ENCODE measurements at places on chromosomes 2 and 18.
A peak's percentile ranks its signal among the peaks of the same experiment; 100 is the strongest.

- no peak for DNase-seq
Observed at GRCh38 chr2:136351684-136352083, 233.7 kb upstream of the CXCR4 start.

DNA sequence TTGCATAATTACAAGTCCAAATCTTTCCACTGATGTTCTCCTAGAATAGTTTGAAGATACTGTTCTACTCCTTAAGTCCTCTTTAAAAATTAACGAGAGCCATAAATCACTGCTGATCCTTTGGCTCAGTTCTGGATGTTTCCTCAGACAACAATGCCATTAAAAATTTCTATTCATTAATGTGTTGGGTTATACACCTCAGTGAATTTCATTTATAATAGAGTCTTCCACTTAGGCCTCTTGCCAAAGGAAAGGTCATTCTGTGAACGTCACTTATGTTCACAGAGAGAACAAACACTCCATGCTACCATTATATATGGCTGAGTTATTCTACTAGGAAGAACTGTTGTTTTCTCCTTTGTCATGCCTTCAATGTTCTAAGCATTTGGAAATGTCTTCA lies 1472.3 kb upstream of the CELF4 start:
- DNase-seq, result no peak

DNA sequence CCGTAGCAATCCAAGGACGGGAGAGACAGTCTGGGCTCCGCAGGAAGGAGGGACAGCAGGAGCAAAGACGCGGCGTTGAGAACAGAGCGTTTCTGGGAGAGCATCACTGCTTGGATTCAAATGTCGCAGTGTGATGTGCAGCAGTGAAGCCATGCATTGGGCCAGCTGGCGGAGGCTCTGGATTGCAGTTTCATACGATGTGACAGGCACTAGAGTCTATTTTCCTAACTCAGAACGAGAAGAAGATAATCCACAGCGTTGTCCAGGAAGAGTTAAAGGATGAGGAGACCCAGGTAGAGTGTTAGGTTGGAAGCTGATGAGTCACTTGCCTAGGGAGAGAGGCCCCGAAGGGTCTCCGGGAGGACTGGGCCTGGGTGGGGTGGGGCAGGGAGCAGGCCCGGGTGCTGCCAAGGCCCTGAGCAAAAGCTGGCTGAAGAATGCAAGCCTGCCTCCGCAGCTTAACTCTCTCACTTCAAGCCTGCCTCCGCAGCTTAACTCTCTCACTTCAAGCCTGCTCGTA lies 17.7 kb upstream of the SEMA4C start:
- DNase-seq, result no peak

- DNase-seq, result no peak
Observed at GRCh38 chr2:118706371-118706770, 141.1 kb downstream of the EN1 start.

DNA sequence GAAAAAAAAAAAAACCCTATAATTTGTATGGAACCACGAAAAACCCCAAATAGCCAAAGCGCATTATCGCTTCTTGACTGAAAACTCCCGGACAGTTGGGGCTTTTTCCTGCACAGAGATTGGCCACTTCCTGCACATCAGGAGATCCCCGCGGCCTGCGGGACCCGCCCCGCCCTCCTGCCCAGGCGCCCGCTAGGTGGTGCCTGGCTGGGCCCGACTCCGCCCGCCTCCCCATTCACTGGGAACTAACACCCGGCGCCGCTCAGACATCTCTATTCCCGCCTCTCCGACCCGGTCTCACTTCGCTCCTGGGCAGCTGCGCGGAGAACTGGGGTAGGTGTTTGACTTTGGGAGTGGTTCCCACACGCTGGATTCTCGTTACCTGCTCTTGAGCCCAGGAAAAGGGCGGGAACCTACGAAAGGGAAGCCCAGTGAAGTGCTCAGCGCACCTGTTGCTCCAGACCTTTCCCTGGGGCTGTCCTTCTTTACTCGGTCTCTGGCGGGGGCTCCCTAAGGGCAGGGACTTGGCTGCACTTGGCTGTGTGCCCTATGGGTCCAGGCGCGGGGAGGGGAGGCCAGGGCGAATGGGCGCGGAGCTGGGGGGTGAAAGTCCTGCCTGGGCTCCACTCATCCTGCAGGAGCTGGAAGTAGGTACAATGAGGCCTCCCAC lies at the start of gene HMSD:
Gene HMSD, plus strand, starts transcription at position 234 of the 670 bp plus-strand sequence. CDS start 4,155 bp downstream, outside the sequence.
- no peak for DNase-seq

DNA sequence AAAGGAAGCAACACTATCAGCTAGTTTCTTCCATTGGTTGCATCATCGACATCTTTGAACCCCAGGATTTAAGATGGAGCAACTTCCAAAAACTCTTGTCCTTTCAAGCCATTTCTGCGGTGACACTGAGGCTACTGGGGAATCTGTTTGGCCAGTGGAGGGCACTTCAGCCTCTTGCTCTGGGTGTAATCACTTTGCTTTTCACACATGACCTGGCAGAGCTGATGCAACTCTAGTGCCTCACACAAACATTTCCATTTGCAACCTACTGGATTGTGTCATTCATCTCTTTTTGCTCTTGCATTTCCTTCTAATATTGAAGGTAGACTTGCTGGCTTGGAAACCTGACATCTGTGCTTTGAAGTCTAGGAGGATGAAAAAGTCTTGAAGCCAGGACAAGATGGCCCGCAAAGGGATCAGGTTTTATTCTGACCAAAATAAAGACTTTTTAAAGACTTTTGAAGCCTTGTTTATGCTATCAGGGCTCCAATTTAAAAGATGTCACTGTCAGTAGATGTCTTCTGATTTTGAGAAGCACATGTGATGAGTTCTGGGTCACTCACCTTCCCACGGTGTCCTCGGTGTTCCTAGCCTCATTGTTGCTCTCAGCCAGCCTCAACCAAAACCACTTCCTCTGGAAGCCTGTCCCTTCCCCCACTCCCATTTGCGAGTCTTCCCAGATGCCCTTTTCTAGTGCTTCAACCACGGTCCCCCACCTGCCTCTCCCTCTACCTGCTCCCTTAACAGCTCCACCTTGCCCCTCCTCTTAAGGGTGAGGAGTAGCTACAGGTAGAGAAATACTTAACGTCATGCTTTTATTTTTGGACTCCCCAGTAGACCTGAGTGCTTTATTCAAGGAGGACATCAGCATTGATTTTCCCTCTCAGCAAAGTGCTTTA lies 69.7 kb upstream of the KCNE4 start:
- DNase-seq, result peak; percentile 90

DNA sequence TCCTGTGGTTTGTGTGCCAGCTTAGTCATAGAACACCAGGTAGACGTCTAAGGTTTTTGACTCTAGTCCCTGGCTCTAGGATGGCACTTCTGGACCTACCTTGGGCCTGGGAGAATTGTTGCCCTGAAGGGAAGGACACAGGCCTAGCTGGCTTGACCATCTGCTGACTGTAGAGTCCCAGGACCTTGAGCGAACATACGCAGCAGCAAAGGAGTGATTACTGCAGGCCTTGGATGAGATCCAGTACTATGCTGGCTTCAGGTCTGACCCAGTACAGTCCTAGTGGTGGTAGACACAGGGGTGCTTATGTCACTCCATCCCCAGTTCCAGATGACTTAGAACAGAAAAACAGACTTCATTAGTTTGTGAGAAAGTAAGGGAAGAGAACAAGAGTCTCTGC lies 37.7 kb downstream of the ST8SIA3 start:
- no peak for DNase-seq

- DNase-seq, result peak; percentile 96
Observed at GRCh38 chr2:112150447-112150846, 12.3 kb downstream of the FBLN7 start.

GRCh38 chr2:236661061-236661761 lies 91.6 kb downstream of the ACKR3 start:
- peak; percentile 91 for DNase-seq

- no peak for DNase-seq
Observed at GRCh38 chr18:74225193-74225840, 66.4 kb downstream of the CYB5A start.

DNA sequence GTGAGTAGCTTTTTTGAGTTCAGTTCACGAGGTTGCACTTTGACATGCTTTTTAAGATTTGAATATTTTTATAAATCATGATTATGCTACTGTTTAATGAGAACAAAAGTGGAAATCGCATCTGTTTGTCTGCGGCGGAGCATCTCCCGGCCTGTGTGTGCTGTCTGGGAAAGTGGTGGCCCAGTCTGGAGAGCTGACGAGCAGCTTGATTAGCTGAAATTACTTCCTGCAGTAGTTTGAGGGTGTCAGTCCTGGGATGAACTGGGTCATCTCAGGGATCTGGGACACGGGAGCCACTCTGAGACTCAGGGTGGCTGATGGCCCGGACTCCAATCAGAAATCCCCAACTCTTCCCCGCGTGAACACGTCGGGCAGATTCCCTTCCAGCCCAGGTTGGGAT lies 115.9 kb downstream of the KLHL29 start:
- DNase-seq, result no peak

- peak; percentile 92 for DNase-seq
Observed at GRCh38 chr2:196160101-196160500, 11.3 kb downstream of the STK17B start.

GRCh38 chr2:23649819-23650218 lies 264.8 kb downstream of the KLHL29 start:
- DNase-seq, result no peak

GRCh38 chr18:27991391-27991790 lies 185.5 kb downstream of the CDH2 start:
- DNase-seq, result no peak

- peak; percentile 93 for DNase-seq
Observed at GRCh38 chr2:197152451-197153228, 157.9 kb downstream of the ANKRD44 start.

GRCh38 chr2:142914507-142915313 lies 37.2 kb downstream of the KYNU start:
- DNase-seq, result no peak
